ENCODE measurements at places on chromosomes 12 and 14.

DNA sequence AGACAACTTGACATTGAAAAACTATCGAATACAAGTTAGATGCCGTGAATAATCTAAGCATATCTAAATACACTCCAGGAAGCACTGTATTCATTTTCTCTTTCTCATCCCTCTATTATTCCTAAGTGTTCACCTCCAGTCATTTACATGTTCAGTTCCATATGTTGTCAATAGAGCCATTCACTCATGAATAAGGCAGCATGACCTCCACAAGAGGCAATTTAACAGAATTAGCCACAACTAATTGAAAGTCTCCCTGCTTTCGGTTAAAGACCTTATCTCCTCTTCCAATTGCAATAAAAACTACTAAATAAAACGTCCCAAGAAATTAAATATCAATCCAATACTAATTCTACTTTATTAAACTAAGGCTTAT is 1.8 kb downstream of the LRIG3 start:
- no peak for DNase-seq

GRCh38 chr12:5969156-5969973 is 24.3 kb upstream of the ANO2 start:
- DNase-seq, result no peak

DNA sequence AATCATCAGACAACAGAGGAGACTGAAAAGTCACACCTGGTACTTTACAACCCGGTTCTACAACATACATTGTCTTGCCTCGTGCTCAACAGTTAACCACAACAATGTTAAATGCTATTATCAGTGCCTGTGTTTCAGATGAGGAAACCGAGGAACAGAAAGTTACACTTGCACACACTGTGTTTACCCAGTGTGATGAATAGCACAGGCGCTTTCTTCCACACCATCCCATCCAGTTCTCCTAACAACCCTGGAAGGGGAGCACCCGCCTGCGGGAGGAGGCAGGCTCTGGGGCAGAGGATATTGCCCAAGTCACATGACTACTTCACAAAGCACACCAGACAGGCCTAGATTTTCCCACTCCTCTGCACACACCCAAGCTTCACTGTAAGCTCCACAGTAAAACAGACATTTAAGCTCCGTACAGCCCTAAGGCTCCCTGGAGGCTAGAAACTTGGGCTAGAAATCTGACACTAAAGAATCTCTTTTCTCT is 21.8 kb downstream of the NCKAP5L start:
- no peak for DNase-seq

- no peak for DNase-seq
Measured at GRCh38 chr14:30541318-30541717, 17.6 kb upstream of the G2E3 start.

GRCh38 chr12:14779834-14780233 is 23.4 kb downstream of the WBP11 start:
- DNase-seq, result no peak

DNA sequence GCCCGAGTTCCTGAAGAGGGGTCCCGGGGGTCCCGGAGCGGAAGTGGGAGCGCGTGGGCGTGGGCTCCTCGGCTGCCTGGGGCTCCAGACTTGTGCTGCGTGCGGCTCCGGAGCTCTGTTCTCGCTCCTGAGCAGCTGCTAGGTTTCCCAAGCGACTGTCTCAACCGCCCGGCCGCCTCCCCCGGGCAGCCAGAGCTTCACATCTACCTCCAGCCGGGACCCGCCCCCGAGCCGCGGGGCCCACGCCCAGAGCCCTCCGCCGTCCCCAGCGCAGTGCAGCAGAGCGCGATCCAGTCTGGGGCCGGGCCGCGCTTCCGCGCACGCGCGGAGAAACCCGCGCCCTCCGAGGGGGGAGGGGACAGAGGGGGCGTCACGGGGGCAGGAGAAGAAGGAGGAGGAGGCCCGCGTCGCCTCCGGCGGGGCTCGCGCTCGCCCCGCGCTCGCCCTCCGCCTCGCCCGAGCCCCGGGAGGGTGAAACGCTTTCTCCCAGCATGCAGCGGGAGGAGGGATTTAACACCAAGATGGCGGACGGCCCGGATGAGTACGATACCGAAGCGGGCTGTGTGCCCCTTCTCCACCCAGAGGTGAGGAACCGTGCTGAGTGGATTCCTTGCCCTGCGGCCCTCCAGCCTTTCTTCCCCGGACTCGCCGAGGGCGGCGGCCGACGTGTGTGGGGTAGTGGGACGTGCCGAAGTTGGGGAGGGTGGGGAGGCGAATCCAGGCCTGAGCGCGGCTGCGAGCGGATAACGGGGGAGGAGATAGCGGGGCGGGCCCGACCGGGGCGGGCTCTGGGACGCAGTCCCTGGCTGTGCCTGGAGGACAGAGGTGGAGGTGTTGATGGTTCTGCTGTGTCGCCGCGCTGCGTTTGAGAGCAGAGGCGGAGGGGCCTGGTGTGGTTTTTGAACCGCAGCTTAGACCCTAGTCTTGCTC is at the start of gene ZDHHC17:
Gene ZDHHC17 (plus strand): TSS at position 370 of the 930 bp plus-strand sequence. CDS start 122 bp downstream, at position 492.
- DNase-seq, result peak; percentile 80

DNA sequence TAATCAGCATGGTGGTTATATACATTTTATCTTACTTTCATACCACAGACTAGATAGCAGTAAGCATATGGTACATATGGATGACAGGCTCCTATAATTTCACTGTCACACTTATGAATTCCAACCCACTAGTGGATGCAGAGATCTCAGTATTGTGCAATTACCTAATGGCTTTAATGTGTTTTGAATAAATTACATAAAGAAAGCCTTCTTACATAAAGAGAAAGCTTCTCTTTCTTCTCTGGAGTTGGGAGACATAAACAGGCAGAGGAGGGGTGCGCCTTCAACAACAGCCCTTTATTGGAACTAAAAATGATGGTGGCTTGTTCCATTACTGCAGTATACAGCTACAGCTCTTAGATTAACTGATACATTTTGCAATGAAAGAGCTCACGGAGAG is 52.6 kb downstream of the SAV1 start:
- DNase-seq, result no peak

DNA sequence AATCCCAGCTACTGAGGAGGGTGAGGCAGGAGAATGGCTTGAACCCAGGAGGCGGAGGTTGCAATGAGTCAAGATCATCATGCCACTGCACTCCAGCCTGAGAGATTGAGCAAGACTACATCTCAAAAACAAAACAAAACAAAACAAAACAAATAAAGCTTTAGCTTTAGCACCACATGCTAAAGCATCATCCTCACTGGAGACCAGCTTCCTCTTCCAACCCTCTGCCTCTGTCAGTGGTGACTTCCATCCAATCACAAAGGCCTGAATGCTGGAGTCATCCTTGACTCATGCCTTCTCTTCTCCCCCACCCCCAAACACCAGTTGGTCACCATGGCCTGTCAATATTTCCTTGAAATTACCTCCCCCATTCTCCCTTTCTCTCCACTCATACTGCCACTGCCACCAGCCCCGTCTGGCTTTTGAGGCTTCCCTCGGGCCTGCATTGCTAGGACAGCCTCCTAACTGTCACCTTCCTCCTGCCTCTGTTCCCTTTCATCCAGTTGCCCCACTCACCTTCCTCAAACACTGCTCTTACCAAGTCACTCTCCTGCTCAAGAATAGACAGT is 1.4 kb downstream of the ZNF385A start:
- no peak for DNase-seq

DNA sequence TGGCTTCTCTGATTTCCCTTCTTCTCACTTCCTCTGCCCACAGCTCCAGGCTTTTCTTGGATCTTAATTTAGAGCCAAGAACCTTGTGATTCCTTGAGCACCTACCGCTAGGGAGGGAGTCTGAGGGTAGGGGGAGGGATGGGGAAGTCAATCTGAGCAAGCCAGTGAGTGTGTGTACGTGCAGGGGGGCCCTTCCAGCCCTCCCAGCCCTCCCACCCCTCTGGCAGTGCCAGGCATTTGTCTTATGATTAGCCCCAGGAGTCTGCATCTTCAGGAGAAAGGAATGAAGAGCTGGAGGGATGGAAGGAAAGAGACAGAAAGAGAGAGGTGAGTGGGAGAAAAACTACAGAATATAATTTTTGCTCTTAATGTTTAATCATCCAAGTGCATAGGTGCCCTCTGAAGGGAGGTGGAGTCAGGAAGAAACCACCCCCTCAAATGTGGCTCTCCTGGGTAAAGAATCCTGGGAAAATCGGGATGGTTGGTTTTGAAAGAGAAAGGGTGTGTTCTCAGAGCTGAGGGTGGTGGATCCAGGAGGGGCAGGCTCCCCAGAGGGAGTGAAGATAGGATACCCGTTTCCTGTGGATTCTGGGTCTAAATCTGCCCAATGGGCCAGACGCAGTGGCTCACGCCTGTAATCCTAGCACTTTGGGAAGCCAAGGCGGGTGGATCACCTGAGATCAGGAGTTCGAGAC is 2.1 kb downstream of the PIANP start:
- DNase-seq, result no peak

DNA sequence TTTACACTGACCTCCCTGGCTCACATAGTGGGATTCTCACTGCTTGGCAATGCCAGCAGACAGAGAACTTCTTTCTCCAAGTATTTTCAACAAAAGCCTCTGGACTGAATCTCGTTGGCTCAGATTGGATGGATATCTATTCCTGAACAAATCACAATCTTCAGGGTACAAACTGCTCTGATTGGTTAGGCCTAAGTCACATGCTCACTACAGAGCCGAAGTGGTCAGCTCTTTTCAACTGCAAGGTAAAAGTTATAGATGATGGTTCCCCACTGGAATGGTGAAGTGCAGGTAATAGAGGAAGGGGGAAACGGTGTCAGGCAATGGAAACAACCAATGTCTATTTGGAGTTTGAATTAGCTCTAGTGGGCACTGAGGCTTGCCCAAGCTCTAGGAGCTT is 16.7 kb upstream of the VRK1 start:
- no peak for DNase-seq

- no peak for DNase-seq
Measured at GRCh38 chr12:24798335-24798734, 150.6 kb downstream of the BCAT1 start.

- DNase-seq, result no peak
Measured at GRCh38 chr14:105099778-105100177, 34.5 kb upstream of the GPR132 start.

GRCh38 chr12:1918884-1919236 is 408 bp upstream of the CACNA2D4 start:
- DNase-seq, result no peak

DNA sequence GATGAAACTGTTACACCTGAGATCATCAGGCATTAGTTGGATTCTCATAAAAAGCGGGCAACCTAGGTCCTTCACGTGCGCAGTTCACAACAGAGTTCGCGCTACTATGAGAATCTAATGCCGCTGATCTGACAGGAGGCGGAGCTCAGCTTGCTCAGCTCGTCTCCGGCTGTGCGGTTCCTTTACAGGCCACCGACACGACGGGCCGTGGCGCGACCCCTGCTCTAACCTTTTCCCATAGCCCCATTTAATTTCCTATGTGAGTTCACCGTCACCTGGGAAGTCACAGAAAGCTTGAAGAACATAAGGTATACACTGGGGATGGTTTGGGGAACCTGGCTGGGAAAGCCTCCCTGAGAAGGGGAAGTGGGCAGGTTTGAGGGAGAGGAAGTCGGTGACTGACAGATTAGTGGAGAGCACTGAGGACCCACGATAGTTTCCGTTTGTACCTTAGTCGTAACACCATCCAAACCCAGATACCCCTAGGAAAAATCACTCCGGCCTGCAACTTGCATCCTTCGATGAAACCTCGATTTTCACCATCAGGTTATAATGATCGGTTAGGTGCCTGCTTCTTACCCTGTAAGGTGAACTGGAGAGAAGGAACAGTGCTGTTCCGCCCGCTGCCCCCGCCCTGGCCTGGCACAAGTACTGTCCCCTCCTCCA is 2.8 kb upstream of the AAAS start:
- no peak for DNase-seq

DNA sequence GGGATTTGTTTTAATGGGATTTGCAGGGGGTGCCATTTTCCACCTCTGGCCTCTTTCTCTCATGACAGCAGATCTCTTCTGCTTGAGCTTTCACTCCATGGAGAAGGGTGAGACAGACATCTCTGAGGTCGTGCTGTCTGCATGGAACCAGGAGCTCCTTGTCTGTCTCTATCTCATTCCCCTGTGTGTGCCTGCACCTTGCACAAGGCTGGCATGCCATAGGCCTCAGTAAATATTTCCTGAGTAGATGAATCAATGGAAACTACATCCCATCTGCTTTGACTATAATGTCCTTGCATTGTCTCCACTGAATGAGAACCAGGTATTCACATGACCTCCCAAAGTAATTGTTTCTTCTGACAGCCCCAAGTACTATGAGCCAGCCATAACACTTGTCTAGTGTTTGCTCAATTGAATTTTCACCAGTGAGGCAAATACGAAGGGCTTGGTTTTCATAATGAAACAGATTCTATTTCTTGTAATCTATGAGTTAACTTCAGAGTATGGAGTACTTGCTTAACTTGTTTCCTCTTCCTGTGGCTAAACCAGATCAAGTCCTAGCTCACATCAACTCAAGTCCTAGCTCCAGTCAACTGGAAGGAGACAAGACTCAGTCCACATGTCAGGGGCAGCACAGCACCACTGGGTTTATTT is 32.3 kb downstream of the KCNK13 start:
- DNase-seq, result no peak

GRCh38 chr12:91885851-91886731 is 259.6 kb downstream of the BTG1 start:
- no peak for DNase-seq

DNA sequence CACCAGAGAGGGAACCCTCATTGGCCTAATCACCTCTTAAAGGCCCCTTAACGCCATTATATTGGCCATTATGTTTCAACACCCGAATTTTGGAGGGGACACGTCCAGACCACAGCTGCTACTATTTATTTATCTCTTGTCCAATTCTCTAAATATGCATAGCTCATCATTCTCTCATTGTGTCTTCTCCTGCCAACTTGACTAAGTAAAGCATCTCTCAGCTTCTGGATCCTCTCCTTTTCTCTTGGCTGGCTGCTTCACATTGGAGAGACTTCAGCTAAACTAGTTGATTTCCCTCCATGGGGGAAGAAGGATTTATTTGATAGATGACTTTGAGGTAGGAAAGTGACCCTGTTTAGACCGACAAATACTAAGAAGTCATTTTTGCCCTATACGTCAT is 120.4 kb upstream of the KRR1 start:
- no peak for DNase-seq

- no peak for DNase-seq
Measured at GRCh38 chr12:25690996-25691864, 138.1 kb upstream of the LMNTD1 start.

- no peak for DNase-seq
Measured at GRCh38 chr12:15897433-15897832, 13.7 kb upstream of the DERA start.

GRCh38 chr14:79514700-79515099 is 696.6 kb downstream of the DIO2 start:
- DNase-seq, result no peak

DNA sequence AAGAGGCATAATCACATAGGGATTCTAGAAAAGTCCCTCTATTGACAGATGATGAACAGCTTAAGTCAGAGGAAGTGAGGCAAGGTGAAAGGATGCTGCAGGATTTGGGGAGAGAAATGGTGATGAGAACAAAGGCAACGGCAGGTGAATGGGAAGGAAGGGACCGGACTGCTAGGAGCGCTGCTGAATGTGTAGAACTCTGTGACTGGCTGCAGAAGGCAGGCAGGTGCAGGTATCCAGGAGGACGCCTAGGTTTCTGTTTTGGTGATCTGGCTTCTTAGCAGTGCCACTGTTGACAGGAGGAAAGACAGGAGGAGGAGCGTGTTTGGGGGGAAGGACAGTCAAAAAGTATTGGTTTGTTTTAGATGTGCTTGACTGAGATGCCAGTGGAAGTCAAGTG is 58.4 kb upstream of the TTC7B start:
- no peak for DNase-seq

- DNase-seq, result no peak
Measured at GRCh38 chr12:55060470-55060869, 40.7 kb downstream of the NEUROD4 start.

GRCh38 chr12:122058549-122059149 is 19.9 kb upstream of the MLXIP start:
- no peak for DNase-seq
